Cerebellar nuclear complex (tissue), 1 donor: ENCODE measurements at places on chromosomes 13 and 19.

GRCh38 chr13:88086577-88086976 is 415.4 kb downstream of the SLITRK5 start:
- DNase-seq = no peak

GRCh38 chr13:72145383-72145782 is 278.4 kb upstream of the DACH1 start:
- no peak for DNase-seq

DNA sequence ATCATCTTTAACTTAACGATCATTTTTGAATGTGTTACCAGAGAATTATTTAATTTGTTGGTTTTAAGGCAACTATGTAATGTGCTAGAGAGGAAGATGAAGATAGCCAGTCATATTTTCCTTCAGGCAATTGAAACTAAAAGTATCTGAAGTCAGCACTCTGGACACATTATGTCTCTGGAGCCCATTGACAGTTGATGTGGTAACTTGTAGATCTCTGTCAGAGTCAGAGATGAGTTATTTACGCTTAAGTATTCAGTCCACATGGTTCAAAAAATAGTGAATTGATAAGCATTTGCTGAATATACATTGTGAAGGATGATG is 2.1 kb downstream of the ZMYM2 start:
- no peak for DNase-seq

DNA sequence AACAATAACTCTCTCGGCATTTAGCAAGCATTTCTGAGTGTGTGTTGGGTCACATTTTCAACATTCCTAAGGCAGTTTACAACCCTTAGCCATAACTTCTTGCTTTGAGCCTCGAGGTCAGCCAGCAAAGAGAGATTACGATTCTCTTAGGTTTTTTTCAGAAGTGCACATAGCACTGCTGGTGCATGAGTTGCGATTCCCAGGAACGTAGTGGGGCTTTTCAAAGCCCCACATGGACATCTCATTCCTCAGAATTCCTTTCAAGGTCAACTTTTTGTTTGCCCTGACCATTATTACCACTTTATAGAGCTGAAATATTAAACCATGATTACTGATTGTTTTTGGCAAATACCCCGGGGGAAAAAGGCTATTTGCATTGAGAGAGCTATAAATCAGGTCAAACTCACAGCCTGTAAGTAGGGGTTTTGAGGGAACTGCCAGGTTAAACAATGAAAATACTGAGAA is 705.3 kb downstream of the GPC5 start:
- DNase-seq = no peak

DNA sequence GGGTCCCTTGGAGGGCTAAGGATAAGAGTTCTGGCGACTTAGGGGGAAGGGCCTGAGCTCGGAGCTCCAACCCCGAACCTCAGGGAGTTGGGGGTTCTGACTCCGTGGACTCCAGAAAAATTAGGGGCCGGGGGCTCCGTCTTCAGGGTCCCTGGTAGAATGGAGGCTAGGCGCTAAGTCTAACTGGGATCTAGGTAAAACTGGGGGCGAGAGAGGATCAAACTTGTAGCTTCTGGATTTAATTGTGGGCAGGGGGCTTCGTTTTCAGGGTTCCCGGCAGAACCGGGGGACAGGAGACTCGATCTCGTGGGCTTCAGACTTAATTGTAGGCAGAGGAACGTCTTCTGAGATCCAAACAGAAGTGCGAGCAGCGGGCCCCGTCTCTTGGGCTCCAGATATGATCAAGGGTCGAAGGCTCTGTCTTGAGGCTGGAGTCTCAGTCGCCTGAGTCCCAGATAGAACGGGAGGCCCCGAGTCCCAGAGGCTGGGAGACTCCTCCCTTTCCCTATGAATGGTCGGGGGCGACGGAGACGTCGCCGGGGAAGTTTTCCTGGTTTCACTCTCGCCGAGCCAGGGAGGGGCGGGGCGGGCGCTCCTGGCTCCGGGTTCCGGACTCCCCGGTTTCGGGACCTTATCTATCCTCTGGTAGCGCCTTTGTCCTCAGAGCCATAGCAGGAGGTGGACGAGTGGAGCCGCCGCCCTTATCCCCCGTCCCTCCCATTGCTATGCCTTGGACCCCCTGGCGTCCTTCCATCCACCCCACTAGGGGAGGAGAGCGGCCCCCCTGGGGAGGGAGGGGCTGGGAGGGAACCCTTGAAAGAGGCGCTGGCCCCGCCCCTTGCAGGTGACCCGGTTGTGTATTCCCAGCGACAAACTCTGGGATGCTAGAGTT is 1.3 kb downstream of the NECTIN2 start:
- DNase-seq = no peak

DNA sequence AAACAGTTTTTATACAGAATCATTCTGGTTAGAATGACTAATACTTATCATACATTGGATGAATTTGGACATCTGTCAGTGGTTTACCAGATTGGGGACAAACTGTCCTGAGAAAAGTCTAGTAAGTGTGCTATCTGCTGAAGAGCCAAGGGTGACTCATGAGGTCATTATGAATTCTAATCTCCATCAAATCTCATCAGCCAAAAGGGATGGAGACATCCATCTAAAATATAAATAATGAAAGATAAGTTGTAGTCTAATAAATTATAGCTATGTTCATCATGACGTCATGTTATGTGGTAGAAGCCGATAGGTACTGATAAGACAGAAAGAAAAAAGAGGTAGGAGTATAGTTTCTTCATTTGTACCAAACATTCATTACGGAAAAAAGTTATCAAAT is 804.4 kb downstream of the PCDH9 start:
- DNase-seq = no peak

DNA sequence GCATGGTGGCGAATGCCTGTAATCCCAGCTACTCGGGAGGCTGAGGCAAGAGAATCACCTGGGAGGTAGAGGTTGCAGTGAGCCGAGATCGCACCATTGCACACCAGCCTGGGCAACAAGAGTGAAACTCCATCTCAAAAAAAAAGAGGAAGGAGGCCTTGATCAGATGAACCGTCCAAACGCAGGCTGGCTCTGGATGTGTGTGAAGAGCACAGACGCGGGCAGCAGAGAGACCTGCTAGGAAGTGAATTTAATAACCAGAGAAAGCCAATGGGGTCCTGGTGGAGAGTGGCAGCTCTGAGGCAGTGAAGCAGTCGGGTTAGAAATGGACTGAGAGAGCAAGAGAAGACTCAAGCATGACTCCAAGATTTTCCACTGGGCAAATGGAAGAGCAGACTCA is 136.5 kb downstream of the RNF17 start:
- no peak for DNase-seq

DNA sequence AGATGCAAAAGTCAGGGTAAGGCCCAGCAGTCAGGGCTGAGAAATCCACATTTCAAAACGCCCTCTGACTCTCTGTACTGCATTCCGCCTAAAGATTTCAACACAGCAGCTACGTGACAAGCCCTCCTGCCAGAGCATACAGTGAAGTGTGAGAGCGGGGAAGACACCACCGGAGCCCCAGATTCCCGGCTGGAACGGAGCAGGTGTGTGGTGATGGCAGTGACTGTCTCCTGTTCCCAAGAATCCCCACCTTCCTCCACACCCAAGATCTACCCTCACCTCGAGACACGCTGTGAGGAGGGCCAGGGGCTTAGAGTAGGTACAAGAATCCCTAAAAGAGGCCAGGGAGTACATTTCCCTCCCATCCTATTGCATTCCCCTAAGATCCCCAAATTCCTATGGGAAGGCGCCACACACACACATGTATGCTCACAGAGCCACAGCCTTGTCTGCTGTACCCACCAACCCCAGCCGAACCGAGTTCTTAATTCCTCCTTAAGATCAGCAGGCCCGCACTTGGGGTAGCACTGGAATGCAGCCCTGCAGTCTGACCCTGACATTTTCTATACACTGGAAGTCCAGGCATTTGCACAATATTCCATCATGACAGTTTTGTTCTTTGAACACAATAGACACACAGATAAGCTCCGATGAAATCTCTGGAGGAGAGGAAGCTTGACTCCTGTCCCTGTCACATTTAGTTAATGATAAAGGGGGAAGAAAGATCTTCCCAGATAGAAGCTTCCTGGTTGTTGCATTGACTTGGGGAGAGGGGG is 102.9 kb downstream of the FOXO1 start:
- no peak for DNase-seq

- no peak for DNase-seq
Measured at GRCh38 chr13:113643593-113643992, 14.4 kb downstream of the ATP4B start.

GRCh38 chr19:51128227-51128626 is 3.5 kb downstream of the SIGLEC9 start:
- DNase-seq = no peak

DNA sequence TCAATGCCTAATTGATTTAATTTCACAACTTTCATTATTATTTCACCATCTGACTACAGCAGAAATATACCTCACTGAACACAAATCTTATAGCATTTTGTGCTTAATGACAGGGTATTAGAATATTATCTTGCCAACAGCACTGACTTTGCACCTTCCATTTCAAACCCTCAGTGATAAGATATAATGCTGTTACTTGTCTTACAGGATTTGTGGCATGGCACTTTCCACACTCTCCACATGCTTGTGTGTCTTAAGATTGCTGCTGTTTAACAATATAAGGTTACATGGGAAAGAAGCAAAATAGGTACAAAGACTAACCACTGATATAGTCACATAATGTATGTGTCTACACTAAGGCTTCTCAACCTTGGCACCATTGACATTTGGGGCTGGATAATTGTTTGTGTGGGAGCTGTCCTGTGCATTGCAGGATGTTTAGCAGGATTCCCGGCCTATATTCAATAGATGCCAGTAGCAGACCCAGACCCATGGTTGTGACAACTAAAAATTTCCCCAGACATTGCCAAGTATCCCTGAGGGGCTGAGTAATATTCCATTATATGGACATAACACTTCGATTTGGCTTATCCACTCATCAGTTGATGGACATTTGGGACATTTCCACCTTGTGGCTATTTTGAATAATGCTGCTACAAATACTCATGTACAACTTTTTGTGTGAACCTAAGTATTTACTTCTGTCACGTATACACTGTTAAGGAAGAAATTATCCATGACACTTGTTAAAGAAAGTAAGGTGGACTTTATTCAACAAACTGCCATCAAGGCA is 5.7 kb upstream of the DIAPH3 start:
- DNase-seq = no peak

GRCh38 chr13:94243551-94243950 is 235.9 kb downstream of the DCT start:
- DNase-seq = no peak

DNA sequence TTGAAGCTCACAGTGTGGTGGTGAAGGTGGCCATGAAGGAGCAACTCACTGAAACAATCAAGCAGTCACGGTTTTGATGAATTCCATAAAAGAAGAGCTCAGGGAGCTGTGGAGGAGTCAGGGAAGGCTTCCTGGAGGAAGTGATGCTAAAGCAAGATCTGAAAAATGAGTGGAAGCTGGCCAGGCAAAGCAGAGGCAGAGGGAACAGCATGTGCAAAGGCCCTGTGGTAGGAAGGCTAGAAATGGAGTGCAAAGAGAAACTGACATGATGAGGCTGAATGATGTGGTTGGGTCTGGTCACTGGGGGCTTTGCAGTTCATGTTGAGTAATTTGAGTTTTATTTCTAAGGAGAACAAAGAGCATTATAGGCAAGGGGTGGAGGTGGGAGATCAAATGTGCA is 6.9 kb downstream of the ADGRE1 start:
- no peak for DNase-seq

DNA sequence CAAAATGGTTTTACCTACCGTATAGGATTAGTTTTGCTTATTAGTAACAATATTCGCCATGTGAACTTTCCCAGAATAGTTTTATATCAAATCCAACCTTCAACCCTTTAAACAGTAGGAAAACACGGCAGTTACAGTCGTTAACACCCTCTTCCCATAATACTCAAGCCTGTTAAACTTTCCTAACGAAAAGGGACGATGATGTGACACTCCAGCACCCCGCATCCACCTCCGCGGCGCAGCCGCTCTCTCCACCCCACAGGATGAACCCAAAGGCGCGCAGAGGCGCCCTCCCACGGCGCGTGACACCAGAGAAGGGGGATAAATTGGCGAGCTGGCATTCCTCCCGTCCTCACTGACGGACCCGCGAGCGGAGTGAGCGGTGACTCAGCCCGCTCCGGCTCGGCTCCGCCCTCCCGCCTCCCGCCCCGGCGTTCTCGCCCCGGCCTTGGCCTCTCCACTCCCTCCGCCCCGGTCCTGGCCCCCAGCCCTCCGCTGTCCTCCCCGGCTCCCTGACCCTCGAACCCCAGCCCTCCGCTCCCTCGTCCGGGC is 665 bp downstream of the TUBGCP3 start:
- DNase-seq = no peak

GRCh38 chr13:100887729-100888151 is 213.1 kb upstream of the TMTC4 start:
- no peak for DNase-seq

DNA sequence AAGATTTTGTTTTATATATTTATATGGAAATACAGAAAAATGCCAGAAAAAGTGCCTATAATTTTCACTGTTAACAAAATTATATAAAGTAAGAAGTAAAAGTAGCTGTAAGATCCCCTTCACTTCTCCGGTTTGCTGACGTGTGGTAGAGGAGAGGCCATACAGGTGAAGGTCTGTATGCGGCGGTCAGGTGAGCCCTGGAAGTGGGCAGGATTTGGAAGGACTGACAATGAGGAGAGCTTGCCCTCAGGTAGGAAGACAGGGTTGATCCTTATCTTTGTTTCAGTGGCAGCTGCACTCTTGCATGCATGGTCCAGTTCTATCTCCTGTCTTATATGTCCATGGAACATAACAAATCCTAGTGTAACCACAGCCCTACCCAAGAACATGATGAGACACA is 16.9 kb upstream of the TFDP1 start:
- DNase-seq = no peak

GRCh38 chr13:112703449-112704284 is 13.8 kb downstream of the ATP11A start:
- DNase-seq = no peak

DNA sequence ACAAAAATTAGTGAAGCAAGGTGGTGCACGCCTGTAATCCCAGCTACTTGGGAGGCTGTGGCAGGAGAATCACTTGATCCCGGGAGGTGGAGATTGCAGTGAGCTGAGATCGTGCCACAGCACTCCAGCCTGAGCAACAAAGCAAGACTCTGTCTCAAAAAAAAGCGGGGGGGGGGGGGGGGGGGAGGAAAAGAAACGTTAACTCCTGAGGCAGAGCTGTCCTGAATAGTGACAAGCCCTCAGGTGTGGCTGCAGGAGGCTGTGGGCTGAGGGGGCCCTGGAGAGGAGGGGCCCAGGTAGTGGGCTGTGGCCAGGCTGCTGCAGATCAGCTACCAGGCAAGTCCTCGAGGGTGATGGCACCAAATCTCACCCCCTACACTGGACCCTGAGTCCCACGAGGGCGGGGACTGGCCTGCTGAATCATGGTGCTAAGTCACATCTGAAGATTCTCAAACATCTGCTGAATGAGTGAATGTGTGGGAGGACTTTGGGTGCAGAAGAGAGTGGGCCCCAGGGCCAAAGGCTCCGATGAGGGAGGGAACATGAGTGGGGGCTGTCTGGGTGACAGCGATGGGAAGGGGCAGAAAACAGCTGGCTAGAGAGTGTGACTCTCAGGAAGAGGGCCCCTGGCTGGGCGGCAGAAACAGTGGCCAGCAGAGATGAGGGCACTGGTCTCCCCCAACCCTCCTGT is 24.6 kb upstream of the ATP1A3 start:
- no peak for DNase-seq
